Kasumi-1 (cell line): ENCODE measurements at places on chromosomes 7 and 10.

DNA sequence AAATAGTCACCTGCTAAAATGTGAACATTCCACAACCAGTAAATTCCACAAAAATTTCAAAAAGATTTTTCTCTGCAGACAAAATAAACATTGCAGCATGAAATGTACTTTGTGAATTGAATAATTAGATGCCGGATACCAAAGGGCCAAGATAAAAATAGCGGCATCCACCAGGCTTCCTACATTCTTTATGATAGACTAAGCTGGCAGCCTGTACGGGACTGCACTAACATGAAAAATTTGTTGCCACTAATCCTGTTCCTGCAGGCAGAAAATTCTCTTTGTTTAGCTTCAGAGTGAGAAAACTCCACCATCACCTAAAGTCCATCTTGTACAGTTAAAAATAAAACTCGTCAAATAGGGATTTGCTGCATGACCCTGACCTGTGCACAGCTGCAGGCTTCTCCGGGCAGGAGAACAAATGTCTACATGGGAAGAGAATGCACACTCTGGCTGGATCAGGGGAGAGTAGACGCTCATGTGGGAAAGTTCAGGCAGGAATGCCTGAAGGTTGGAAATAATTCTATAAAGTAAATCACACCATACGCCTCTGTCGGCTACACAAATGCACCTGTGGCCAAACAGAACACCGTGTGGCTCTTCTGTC, 15.6 kb upstream of the ADO start:
- no peak for DNase-seq

DNA sequence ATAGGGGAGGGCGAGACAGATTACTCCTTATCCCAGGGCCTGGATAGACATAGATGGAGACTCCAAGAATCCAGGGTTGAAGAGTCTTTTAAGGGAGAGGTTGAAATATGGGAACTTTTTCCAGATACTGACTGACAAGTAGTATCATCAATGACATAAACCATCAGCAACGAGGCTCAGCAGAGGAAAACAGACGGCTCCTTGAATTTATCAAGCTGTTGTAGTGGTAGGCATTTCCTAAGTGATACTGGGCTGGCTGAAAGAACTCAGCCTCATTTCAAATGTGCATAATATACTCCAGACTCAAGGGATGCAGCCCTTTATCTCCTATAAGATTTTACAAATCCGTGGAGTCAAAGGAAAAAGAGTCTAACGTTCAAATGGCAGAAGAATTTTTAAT, 150.5 kb downstream of the FANK1 start:
- DNase-seq, result no peak

DNA sequence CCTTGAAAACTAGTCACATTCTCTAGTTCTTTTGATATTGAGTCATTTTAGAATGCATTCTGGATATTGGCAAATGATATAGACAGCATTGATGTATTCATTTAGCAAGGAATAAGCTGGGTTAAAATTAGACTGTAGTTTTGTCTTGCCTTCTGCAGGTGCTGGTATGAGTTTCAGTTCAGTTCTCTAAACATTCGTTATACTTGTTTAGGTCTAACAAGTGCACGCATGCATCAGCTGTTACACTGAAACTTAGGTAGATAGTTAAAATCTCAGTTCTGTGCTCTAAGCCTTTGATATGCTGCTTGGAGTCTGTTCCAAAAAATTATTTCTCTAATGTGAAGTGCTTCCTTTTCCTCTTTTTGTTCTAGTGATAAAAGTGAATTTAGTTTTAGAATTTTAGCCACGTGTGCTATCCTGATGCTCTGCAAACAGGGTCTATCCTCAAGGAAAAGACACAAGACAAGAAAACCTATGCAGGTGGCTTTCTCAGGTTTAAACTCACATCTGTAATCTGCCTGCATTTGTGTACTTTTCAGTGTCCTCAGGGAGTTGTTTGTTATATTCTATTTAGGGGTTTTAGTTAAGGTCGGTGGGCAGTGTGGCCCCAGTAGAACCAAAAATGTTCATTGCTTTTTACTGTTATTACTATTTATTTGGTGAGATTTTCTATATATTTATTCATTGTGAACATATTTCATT, 409.0 kb downstream of the CDC14C start:
- no peak for DNase-seq

DNA sequence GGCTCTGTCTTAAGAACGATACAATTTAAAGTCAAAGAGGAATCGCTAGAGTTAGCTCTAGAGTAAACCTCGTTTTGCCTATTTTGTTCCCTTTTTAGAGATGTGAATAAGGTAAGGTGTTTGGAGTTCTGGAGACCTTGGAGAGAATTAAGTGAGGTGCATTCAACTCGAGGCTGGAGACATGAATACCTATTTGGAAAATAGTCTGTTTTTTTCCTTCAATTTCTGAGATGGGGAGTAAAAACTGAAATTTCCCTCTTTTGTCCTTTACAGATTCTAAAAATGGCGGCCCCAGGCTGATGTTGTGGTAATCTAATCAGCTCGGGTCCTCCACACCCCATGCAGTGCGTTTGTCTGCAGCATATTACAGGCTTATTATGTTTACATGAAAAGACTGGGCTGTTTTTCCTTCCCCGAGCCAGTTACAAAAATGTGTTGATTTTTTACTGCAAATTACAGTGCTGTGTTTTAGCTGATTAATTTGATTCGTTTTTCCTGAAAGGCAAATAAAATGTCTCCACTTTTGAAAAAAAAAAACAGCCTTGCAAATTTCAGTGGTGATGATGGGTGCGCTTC, 1.5 kb downstream of the KMT2E start:
- peak; percentile 35 for DNase-seq

DNA sequence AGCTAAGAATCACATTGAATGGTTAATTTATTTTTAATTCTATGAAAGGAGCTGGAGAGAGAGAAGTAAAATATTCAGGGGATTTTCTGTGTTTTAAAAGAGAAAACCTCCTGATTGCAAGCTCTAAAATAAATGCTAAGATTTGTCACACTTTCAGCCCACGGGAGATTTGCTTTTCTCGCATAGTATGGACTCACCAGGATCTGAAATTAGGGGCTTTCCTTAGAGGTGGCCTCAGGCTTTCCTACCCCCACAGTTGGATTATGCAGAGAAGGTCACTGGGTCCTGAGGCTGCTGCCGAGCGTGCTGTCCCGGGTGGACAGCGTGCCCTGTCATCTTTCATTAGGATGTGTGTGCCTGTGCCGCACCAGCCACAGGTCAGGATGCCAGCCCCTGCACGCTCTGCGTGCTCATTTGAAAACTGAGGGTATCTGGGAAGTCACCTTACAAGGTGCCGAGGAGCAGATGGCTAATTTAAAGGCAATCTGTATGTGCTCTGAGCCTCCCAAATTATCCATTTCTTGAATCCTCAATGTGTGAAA, 258.8 kb downstream of the CELF2 start:
- no peak for DNase-seq

- DNase-seq, result peak; percentile 22
Measured at GRCh38 chr7:80589631-80590030, 48.8 kb upstream of the CD36 start.

DNA sequence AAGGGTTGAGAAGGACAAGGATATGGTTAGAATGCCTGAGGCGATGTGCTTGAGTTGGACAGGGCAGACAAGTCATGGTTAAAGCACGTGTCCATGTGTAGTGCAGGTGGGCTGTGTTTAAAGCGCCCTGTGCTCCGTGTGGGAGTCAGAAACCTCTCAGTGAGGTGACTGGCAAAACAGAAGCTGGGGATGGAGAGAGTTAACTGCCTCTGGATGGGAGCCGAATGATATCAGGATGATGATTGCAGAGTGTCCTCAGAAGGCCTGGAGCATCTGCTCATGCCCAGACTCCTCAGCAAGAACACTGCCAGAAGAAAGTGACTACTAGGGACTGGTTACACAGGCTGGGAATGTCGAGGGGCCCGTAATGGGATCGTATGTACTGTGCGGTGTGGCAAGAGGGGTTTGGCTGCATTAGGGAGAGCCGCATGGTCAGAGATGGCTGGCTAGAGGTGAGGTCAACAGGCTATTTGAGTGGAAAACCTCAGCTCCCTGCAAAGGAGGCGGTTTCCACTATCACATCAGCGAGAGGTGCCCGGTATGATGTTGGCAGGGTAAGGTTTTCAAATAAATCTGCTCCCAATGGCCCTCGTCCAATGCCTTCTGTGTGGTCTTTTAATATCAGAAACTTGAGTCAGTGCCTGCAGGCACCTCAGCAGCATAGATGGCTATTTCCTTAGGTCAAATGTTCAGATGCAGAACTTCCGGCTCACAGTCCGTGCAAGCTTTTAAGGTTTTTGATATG, 26.1 kb upstream of the MRC1 start:
- no peak for DNase-seq

- no peak for DNase-seq
Measured at GRCh38 chr7:149404825-149405224, 56.0 kb downstream of the ZNF777 start.

GRCh38 chr7:143217806-143218205, 4.0 kb upstream of the TAS2R40 start:
- no peak for DNase-seq

DNA sequence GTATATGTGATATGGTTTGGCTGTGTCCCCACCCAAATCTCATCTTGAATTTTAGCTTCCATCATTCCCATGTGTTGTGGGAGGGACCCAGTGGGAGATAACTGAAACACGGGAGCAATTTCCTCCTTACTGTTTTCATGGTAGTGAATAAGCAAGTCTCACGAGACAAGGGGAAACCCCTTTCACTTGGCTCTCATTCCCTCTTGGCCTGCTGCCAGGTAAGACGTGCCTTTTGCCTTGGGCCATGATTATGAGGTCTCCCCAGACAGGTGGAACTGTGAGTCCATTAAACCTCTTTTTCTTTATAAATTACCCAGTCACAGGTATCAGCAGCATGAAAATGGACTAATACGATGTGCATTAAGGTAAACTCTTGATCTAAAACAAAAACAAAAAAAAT, 357.1 kb upstream of the AOAH start:
- no peak for DNase-seq

- DNase-seq, result no peak
Measured at GRCh38 chr7:29300649-29301048, 106.1 kb downstream of the CHN2 start.

DNA sequence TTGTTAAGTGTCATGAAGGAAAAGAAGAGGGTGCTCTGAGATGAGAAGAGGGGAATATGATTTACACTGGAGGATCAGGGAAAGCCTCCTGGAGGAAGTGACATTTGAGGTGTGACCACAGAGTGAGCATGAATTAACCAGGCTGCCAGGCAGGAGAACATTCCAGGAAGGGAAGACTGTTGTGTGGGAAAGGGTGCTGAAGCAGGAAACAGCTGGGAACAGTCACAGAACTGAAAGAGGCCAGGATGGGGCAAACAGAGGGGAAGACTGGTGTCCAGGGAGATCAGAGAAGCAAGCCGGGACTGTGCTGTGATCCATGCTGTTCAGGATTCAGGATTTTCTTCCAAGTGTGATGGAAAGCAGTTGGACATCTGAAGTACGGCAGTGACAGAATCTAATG, 14.9 kb downstream of the HIPK2 start:
- no peak for DNase-seq
